ENCODE measurements at places on chromosomes 4 and X. TPM values are rescaled to one million over a fixed set of nuclear protein-coding genes. Genes with fewer than 3 reads are reported as not detected.

Gene PHKA2
- 17.7 TPM for total RNA-seq

- no peak for DNase-seq
These were observed 4.5 kb downstream of the FAM47E start for GRCh38 chr4:76256032-76256431.

DNA sequence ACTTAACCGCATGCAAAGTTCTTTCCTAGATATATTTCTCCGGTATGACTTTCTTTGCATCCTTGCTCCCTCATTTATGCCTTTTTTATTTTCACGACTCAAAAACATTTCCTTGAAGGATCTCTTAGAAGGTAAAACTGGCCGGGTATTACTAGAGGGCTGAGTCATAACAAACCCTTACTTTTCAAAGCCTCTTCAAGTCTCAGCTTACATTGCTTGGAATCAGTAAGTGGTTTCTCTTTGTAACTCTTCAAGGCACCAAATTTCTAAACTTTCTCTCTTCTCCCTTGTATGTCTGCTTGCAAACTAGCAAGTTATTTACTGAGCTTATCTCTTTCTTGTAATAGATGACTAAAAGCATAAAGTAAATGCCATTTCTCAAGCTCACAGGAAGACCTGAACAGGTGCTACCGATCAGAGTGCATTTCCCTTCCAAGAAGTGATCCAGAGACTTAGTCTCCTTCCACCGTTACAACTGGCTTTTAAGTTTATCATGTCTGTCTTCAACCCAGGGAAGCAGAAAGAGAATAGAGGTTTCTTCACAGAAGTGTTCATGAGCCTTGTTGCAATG, 75.5 kb downstream of the ANXA10 start:
- no peak for DNase-seq

Gene ADH6
- total RNA-seq, result not detected

DNA sequence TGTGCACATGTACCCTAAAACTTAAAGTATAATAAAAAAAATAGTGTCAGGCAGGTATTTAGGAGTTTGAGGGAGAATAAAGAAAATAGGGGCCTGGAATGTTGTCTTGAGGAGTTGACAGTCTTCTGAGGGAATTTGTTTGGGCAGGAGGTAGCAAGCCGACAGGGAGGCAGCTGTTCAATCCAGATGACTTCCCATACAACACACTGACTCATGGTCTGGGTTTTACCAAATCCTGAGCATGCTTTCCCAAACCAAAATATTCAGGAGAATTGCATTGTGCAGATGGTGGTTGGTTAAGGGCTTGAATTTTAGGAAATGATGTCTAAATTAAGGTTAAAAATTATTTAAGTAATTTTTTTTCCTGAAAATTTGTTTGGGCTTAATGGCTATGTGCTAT, 430.0 kb downstream of the INPP4B start:
- DNase-seq, result no peak

DNA sequence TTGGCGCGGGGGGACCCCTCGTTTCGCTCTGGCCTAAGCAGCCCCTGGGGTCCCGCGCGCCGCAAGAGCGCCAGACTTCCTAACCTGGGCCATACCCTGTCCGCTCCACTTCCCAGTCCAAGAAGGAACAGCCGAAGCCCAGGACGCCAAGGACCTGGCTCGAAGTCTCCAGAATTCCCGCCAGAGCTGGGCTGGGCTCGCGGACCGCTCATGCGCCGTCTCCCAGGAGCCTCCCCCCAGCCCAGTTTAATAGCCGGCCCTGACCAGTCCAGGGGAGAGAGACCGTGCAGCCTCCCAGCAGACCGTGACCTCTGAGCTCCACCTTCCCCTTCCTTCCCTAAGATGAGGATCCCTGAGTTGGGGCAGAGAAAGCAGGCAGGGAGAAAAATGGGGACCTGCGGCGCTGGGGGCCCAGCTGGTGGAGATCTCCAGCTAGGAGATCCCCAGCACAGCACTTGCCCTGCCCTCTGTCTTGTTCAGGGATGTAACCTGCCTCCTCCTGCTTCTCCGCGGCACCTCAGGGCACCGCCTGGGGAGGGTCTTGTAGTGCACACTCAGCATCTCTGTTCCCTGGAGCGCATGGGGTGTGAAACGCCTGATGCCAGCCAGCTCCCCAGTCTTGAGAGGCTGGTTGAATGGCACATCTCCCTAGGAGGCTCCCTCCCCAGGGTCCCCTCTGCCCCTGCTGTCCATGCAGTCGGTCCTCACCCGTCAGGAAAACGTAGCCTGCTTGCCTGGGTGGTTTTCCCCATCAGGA, 1.2 kb upstream of the LETM1 start:
- DNase-seq, result no peak

- DNase-seq, result peak; percentile 20
These were observed 13.1 kb upstream of the DRP2 start for GRCh38 chrX:101206471-101206870.

Gene LRPAP1
- total RNA-seq, result 154 TPM
